Upper lobe of right lung (tissue), 1 donor: ENCODE measurements at places on chromosomes 7 and 10. TPM values are rescaled to one million over a fixed set of nuclear protein-coding genes. Genes with fewer than 3 reads are reported as not detected.

GRCh38 chr7:85776691-85777345 is 590.0 kb upstream of the SEMA3D start:
- H3K4me1 ChIP-seq: no peaks in the 10 kb centered on the region
- no peaks in the 10 kb centered on the region for H3K36me3 ChIP-seq
- no peak overlapping the region for H3K27ac ChIP-seq
- H3K4me3 ChIP-seq: no peak overlapping the region
- DNase-seq: no peak

The HNRNPF gene
- 183 TPM for total RNA-seq

DNA sequence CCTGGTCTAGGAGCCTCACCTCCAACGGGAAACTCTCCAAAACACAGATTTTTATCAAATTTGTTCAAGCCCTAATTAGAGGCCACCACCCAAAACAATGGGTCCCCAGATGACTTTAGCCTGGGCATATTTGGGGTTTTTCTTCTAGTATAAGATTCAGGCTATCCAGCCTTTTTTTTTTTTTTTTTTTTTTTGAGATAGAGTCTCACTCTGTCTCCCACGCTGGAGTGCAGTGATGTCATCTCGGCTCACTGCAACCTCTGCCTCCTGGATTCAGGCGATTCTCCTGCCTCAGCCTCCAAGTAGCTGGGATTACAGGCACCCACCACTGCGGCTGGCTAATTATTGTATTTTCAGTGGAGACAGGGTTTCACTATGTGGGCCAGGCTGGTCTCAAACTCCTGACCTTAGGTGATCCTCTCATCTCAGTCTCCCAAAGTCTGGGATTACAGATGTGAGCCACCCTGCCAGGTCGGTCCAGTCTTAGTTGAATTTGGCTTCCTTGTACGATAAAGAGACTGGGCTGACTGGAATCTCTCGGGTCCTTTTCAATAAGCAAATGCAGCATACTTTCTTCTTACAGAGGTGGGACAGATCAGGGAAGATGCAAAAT is 91.4 kb upstream of the KLF6 start:
- no peaks in the 10 kb centered on the region for H3K27me3 ChIP-seq
- no peaks in the 10 kb centered on the region for H3K36me3 ChIP-seq
- DNase-seq: no peak
- peak overlapping the region; percentile 81 for H3K27ac ChIP-seq
- H3K4me1 ChIP-seq: peaks cover 18% of the 10 kb centered on the region

GRCh38 chr7:988426-988911 is 5.5 kb downstream of the CYP2W1 start:
- H3K27ac ChIP-seq: no peak overlapping the region
- H3K27me3 ChIP-seq: peaks cover 40% of the 10 kb centered on the region
- DNase-seq: no peak
- H3K4me1 ChIP-seq: no peaks in the 10 kb centered on the region
- H3K36me3 ChIP-seq: no peaks in the 10 kb centered on the region

The DIP2C gene
- total RNA-seq: 17.3 TPM

DNA sequence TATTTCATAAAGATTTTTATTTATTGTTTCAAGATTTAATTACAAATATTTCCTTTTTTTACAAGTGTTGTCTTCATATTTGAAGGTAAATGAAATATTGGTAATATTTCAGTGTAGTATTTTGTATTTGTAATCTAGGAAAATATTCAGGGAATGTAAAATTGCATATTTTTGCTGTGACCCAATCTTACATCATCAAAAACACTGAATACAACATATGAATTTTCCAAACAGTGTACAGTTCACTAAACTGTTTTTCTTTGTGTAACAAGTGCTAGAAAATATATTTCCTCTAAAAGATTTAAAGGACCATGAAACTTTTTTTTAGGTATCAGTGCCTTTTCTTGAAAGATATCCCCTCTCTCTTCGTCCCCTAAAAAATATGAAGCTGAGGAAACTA is 251.9 kb upstream of the KCND2 start:
- no peaks in the 10 kb centered on the region for H3K27me3 ChIP-seq
- H3K36me3 ChIP-seq: no peaks in the 10 kb centered on the region
- H3K27ac ChIP-seq: no peak overlapping the region
- no peak for DNase-seq

DNA sequence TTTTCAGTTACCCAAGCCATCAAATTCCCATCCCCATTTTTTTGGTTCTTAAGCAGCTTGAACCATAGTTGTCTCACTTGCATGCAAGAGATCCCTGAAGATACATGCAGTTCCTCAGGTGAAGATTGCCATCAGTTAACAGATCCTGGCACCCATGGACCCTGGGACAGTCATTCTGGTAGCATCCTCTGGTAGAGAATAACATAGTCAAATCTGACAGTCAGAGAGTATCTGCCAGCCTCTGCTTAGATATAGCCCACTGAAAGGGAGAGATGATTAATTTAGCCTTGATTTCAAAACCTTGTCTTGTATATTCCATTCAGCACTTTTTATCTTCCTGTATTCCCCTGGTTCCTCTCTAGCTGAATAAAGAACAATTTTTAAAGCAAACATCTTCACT is 280.4 kb downstream of the KCNMA1 start:
- no peak for DNase-seq
- no peaks in the 10 kb centered on the region for H3K27me3 ChIP-seq
- no peaks in the 10 kb centered on the region for H3K36me3 ChIP-seq
- no peaks in the 10 kb centered on the region for H3K4me1 ChIP-seq
- H3K4me3 ChIP-seq: no peak overlapping the region

DNA sequence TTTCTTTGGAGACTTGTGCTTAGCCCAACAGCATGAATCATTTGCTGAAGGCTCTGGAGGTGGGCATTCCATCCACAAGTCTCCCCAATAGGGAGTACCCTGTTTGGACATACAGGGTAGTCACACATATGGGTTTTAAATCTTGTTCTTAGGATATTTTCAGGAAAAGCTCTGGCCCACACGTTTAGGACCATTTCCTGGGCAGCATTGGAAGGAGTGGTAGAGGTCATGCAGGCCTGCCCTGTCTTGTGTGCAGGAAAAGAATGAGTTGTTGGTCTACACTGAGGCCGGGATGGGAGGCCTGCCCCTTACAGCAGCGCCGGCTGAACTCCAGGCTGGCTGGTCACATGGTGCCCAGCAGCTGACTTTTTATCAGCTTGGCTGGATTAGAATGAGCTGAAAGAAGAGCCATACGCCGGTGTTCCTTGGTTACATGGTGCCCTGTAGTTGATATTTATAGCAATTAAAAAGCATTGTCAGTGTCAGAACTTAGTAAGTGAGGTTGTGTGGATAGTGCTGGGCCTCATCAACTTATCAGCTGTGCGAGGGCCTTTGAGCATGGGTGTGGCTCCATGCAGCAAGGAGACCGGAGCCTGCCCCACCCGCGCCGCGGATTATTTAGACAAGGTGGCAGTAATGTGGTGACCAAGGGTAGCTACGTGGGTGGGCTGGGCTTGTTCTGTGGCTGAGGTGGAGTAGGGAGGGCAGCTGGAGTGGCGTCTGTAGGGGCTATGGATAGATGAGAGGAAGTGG is 28.6 kb downstream of the OGDH start:
- DNase-seq: peak; percentile 66
- peaks cover 91% of the 10 kb centered on the region for H3K4me1 ChIP-seq
- H3K4me3 ChIP-seq: no peak overlapping the region
- H3K36me3 ChIP-seq: no peaks in the 10 kb centered on the region
- no peaks in the 10 kb centered on the region for H3K27me3 ChIP-seq

The AKR1C8 gene
- total RNA-seq: 0.55 TPM

- no peaks in the 10 kb centered on the region for H3K36me3 ChIP-seq
- no peaks in the 10 kb centered on the region for H3K27me3 ChIP-seq
- no peak overlapping the region for H3K4me3 ChIP-seq
- H3K27ac ChIP-seq: no peak overlapping the region
- DNase-seq: no peak
- H3K4me1 ChIP-seq: peaks cover 5% of the 10 kb centered on the region
These were observed 497.2 kb downstream of the PLXNA4 start for GRCh38 chr7:132078891-132079735.

DNA sequence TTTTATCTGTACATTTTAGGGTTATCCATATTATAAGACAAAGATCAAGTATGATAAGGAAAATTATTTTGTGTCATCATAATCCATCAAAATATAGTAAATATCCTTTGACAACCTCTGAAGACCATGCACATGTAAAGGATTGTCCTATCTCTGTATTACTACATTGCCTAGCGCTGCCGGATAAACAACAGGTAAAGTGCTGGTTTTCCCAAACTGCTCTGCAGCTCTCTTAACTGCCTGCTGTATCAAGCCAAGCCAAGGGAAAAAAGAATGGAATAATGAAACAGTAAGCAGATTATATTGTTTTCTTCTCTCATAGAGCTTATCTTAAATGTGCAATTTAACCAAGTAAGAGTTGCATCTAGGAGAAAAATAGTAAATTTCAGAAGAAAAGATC is 70.8 kb downstream of the PTF1A start:
- H3K4me3 ChIP-seq: no peak overlapping the region
- H3K4me1 ChIP-seq: no peaks in the 10 kb centered on the region
- DNase-seq: no peak
- no peak overlapping the region for H3K27ac ChIP-seq
- no peaks in the 10 kb centered on the region for H3K36me3 ChIP-seq

DNA sequence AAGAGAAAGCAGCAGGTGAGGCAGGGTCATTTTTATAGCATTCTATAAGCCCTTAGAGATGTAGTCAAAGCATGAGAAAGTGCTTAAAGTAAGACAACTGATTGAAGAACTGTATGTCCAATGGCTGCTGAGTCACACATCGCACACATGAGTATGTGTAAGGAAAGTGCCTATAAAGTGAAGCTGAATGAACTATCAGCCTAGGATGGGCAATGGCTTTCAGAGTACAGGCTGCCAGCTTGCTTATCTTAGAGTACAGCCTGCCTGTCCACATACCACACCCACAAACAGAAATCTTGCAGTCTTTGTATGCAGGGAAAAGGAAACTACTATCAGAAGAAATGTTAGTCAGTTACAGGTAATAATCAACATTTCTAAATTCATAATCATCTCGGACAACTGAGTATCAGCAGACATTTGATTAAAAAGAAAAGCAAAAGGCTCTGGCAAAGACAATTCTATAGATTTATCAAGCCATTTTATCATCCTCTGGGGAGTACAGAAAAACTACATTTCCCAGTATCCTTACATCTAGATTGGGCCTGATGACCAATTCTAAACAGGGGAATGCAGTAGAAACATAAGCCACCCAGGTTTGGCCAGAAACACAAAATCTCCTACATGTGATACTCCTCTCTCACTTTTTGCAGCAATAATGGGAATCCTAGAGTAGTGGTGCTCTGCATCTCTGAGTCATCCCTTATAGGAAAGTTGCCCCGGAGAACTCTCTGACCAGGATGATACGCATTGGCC is 16.2 kb upstream of the EPHB6 start:
- H3K27me3 ChIP-seq: no peaks in the 10 kb centered on the region
- no peak overlapping the region for H3K4me3 ChIP-seq
- H3K36me3 ChIP-seq: no peaks in the 10 kb centered on the region
- H3K4me1 ChIP-seq: no peaks in the 10 kb centered on the region

- DNase-seq: no peak
- no peak overlapping the region for H3K4me3 ChIP-seq
- H3K4me1 ChIP-seq: no peaks in the 10 kb centered on the region
These were observed 163.8 kb upstream of the PRSS1 start for GRCh38 chr7:142585425-142585824.

DNA sequence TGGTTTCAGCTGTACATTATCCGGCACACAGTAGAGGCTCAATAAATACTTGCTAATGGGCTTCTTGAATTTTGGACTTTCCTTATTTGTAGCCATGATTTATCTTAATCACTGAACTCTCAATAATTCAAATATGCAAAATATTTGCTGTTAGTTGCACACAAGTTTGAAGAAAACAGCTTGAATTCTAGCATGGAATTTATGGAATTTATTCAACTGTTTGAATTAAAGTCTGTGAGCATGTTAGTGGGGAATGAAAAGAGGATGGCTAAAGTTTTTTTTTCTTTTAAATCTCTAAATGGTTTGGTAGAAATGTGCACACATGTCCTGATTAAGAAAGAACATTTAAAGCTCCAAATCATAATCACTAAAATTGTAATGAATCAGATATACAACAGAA is 42.5 kb downstream of the SIRT1 start:
- H3K4me3 ChIP-seq: no peak overlapping the region
- H3K27me3 ChIP-seq: no peaks in the 10 kb centered on the region
- no peak for DNase-seq
- peaks cover 73% of the 10 kb centered on the region for H3K36me3 ChIP-seq

DNA sequence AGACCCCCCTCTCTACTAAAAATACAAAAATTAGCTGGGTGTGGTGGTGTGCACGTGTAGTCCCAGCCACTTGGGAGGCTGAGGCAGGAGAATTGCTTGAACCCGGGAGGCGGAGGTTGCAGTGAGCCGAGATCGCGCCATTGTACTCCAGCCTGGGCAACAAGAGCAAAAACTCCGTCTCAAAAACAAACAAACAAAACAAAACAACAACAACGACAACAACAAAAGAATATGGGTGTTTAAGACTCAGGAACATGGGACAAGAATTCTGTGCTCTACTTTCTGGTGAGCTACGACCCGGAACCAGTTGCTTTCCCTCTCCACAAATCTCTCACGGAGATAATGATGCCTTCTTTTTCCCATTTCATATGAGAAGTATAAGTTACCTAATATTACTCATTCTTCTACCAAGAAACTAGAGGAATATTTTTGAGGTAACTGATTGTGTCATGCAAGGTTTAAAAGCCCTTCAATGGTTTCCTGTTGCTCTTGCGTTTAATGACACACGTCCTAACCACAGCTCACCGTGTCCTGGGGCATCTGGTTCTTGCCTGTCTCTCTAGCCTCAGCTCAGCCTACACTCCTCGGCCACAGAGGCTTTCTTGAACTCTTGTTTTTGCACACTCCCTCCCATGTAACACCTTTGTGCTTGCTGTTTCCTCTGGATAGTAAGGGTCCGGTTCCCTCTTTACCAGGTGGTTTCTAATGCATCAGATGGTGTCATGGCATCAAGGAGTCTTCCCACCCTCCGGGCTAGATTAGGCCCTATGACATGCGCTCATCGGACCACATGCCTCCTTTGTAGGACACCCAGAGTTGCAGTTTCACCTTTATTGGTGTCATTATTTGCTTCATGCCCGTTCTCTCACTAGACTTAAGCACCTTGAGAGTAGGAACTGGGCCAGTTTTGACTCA is 67.5 kb downstream of the PFKFB3 start:
- H3K4me3 ChIP-seq: no peak overlapping the region
- peaks cover 14% of the 10 kb centered on the region for H3K4me1 ChIP-seq
- H3K27ac ChIP-seq: peak overlapping the region; percentile 68
- no peak for DNase-seq

DNA sequence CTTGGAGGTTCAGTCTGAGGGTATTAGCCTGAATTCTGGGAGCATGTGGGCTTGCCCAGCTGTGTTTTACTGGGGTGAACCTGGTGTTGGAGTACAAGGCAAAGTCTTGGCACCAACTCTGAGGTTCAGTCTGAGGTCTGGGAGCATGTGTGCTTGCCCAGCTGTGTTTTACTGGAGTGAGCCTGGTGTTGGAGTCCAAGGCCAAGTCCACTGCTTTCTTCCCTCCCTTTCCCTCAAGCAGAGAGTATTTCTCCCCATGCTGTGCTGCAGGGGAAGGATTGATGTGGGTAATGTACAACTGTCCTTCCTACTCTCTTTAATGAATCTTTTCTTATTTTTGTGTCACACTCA is 236.1 kb downstream of the NXPH1 start:
- no peak overlapping the region for H3K27ac ChIP-seq
- H3K4me1 ChIP-seq: no peaks in the 10 kb centered on the region
- DNase-seq: no peak
- H3K27me3 ChIP-seq: no peaks in the 10 kb centered on the region
